Mesenteric fat pad (tissue), 1 donor: ENCODE measurements at places on chromosomes 5 and 9. TPM values are rescaled to one million over a fixed set of nuclear protein-coding genes. Genes with fewer than 3 reads are reported as not detected.
A peak's percentile ranks its signal among the peaks of the same experiment; 100 is the strongest.

DNA sequence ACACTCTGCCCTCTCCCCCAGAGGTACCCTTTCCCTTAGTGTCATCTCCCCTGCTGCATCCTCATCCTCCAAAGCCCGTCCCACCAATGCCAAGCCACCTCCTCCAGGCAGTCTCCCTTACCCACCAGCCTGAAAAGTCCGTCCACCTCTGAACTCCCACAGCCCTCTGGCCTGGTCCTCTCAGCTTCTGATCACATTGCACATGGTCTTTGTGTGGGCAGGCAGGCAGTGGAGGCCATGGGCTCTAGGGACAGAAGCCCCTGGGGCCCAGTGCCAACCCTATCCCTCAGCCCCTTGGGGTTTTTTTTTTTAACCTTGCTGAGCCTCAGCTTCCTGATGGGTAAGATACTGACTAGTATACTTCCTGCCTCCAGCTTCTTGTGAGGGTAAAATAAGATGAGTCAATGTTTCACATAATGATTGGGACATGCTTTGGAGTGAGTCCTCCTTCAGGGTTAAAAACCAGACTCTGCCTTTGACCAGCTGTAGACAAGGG lies 19.4 kb downstream of the CSF1R start:
- peak; percentile 78 for DNase-seq

GRCh38 chr9:121085661-121086060 lies 10.9 kb downstream of the CNTRL start:
- DNase-seq, result no peak

DNA sequence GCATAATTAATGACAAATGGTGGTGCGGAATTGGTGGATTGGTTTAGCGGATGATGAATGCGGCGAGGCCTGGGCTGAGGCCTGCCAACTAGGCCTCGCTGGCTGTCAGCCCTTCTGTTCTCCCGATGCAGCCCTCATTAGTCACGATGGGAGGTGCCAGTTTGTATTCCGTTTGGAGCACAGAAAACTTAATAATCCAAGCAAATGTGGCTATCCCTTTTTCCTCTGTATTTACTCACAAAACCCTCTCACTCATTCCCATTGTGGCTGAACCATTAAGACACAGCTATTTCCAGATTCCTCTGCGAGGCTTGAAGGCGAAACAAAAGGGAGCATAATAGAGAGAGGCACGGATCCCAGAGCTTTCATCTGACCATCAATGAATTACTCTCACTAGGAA lies 114.3 kb downstream of the MVB12B start:
- DNase-seq, result no peak

Gene MEIKIN
- 1.0 TPM for total RNA-seq

DNA sequence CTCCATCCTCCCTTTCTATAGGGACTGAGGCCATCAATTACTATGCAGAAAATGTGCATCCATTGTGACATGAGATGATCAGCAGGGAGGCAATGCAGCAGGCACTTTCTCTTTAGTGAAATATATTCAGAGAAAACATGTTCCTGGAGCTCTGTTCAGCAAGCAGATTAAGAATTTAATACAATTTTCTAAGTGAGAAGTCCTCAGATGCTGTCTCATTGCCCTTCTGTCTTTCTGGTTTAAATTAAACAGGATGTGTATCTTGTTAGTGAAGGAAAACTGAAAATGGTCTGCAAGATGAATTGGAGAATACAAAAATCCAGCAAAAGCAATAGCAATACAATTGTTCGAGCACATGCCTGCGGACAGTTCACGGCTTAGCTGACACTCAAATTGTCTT lies 445.8 kb upstream of the RIOK2 start:
- no peak for DNase-seq

DNA sequence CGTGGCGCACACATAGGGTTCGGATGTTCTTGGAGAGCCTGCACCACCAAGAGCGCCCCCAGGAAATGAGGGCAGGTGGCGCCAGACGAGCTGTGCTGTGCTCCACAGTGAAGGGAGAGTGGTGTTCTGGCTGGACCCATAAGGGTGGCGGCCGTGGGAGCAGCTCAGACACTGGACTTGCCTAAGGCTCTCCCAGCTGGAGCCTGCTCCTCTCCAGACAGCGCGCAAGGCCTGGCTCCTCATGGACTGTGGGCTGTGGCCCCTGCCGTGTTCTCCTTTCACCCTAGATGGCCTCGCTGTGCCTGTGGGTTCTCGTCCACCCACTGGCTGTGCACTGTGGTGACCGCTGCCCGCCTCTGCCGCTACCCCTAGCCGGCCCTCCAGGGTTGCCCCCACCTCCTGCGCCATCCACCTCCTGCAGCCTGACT lies 92.9 kb downstream of the EHMT1 start:
- no peak for DNase-seq

Gene NTRK2
- total RNA-seq, result 14.4 TPM

Gene PCDHB10
- 1.4 TPM for total RNA-seq

Gene EGFLAM
- 132 TPM for total RNA-seq

Gene WHRN
- 5.5 TPM for total RNA-seq

Gene STK10
- 82.2 TPM for total RNA-seq

- no peak for DNase-seq
These were observed 53.4 kb upstream of the SNAPC3 start for GRCh38 chr9:15369238-15369637.

GRCh38 chr5:128241051-128241695 lies 157.6 kb downstream of the SLC12A2 start:
- no peak for DNase-seq

DNA sequence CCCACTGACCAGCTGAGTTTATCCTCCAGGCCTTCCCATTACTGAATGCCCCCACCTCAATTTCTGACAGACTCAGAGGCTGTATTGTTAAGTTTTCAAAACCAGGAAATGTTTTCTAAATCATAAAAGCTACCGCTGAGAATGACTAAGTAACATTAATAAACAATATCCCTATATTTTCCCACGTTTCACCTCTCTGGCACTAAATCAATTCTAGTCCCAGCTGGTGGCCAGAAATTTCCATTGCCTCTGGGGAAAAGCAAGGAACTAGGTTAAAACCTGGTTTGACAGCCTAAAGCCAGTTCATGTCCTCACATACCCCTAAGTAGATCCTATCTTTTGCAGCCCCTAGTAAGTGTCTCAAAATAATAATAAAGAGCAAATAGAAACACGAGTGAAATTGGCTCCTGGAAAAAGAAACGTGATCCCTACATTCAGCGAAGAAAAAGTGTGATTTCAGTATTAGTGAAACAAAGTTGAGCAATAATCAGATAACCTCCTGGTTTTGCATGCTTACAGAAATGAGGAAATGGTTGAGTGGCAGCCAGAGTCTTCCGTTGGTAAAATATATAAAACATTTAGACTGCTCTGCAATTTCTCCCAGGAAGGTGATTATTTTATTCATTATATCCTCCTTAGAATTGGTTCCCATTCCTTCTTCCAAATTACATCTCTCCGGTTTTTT lies 110.9 kb downstream of the ESM1 start:
- no peak for DNase-seq

DNA sequence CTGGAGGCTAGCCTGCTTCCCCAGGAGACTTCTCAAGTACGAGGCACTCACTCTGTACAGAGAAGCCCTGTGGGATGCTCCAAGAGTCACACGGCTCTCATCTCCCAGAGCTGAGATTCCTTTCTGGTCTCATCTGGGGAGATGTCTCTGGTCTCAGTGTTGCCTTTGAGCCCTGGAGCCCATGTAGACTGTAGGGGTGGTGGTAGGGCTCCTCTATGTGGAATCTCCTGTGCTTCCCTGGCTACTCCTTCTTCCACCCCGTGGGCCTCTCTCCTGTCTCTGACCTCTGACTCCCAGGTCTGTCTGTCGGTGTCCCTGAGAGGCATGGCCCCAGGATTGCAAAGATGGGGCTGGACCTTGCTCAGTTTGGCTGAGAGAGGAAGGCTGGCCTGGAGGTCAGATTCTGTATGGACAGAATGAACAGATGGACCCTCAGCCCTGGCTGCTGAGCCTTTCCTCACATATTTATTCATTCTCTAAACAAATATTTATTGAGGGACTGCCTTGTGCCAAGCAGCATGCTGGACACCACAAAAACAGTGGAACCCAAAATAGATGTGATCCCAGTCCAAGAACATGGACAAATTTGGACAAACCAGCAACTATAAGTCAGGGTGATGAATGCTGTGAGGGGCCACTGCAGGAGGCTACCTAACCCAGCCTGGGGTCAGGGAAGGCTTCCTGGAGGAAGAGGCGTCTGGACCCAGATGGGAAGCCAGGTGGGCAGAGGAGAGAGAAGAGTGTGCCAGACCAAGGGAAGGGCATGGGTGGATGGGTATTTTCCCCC lies 2.6 kb downstream of the CCL19 start:
- no peak for DNase-seq

DNA sequence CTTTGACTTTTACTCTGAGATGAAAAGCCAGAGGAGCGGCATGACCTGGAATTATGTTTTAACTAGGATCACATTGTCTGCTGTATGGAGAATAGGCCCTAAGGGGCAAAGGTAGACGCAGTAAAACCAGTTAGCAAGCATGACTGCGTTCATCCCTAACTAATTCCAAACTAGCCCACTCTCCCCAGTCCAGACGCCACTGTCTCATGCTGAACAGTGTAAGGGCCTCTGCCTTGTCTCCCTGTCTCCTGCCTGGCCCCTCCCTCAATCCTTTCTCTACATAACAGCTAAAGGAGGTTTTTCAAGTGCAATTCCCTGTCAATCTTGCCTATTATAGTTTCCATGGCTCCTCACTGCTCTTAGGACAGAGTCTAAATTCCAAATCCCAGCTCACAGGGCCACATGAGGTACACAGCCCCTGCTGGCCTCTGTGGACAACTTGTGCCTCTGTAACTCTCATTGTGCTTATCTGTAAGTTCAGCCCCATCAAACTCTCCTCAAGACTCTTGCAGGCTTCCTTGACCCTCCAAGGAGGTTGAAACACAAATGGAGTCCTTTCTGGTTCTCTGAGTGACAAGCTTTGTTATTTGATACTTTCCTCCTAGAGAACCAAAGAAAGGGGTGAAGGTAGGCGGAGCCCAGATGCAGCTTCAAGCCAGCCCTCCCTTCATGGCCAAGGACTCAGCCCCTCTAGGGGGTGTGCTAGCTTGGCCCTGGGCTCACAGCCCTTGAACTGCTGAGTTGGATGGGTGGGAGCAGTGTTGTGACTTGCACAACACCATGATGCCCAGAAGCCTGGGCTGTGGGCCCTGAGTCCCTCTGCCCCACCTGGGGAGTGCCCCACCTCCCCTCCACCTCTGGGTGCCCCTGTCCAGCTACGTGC lies 16.0 kb upstream of the SLC22A4 start:
- peak; percentile 86 for DNase-seq

Gene LHFPL2
- total RNA-seq, result 76.0 TPM

GRCh38 chr9:15856591-15856990 lies 303.7 kb downstream of the CCDC171 start:
- DNase-seq, result no peak

DNA sequence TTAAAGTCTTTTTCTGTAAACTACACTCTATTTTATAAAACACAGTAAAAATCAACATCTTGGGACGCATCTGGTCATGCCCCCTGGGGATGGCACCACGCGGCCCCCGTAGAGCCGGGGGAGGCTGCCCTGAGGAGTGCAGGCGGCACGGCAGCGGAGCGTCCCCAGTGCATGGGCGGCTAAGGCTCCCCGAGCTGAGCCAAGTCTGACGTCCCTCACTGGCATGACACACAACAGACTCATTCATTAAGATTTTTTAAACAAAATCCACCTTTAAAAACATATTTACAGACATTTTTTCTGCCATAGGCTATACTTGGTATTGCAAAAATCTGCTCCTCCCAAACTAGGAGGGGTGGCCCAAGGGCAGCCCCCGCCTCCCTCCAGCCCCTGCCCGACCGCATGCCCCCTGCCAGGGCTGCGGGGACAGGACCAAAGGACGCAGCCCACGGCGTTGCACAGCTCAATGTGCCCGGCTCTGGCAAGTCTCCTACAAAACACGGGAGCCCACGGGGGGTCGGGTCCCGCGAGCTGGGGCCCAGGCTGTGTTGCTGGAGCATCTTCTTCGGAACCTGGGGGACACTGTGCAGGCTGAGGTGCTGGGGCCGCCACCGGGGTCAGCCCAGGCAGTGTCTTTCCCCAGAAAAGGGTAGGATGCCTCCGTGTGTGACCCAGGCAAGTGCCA lies 11.8 kb upstream of the SEC16A start:
- DNase-seq, result no peak

- no peak for DNase-seq
These were observed 7.1 kb upstream of the OR5C1 start for GRCh38 chr9:122781671-122782070.

DNA sequence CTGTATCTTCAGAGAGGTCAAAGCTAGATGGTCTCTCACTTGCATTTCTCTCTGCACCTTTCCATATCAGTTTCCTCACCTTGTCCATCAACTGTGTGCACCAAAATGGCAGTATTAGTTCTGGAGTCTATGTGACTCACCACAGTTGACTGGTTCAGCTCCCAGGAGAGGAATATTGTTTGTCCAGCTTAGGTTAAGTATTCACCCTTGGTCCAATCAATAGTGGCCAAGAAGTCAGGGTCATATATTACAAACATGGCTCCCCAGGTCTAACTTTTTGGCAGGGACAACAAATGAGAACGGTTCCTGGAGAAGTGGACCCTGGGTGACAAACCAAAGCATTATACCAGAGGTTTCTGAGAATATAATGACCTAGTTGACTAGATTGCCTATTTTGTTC lies 24.9 kb upstream of the CDC23 start:
- DNase-seq, result no peak

- no peak for DNase-seq
These were observed 17.1 kb upstream of the SYNPO start for GRCh38 chr5:150623152-150623877.

- DNase-seq, result no peak
These were observed 186.7 kb downstream of the MARCHF11 start for GRCh38 chr5:15992918-15993317.

- DNase-seq, result no peak
These were observed 33.3 kb downstream of the GPBP1 start for GRCh38 chr5:57207007-57207653.

Gene HTR4
- 0.16 TPM for total RNA-seq

GRCh38 chr9:131277287-131277909 lies 1.1 kb upstream of the FAM78A start:
- DNase-seq, result no peak
